ENCODE measurements at places on chromosomes 13 and 19.

DNA sequence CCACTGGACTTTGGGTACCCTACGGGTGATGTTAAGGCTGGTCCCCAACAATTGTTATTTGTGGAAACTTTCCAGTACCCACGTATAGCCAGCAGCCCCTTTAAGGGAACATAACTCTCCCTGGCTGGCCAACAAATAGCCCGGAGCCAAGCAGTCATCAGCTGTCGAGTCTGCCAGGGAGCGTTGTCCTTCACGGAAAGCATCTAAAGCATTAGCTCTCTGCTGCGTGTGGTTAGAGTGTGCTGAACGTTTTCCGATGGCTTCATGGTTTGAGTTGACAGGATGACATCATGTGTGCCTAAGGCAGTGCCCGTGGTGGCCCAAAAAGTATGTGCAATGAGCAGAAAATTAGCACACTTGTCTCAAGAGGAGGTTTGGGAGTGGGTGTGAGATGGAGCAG lies 3.3 kb upstream of the ZNF556 start:
- DNase-seq, result no peak

DNA sequence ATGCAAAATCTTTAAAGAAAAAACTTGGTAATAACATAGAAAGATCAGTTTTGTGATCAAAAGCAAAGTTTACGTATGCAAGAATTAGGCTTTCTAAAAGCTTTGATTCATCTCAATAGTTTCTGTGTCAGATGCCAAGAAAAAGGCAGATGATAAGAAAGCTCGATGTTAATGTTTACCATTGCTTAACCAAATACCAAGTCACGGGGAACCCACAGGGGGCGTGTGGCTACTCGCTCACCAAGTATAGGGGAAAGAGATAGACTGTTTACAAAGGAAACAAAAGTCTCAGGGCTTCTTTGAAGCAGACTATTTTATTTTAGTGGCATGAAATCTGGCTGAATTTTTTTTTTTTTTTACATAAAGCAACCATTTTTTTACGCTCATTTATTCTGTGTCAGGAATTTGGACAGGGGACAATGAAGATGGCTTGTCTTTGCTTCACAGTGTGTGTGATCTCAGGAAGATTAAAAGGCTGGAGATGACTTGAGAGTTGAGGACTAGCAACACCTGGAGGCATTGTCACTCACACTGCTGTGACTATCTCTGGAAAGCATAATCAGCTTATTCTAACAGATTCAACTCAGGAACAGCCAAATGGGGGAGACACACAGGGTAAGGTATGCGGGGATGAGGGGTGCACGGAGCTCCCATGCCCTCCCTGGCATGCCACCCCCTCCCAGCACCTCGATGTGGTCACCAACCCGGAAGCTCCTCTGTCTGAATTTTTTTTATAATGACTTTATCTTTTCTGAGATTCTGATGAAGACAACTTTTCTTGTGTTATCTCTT lies 24.9 kb downstream of the RCBTB1 start:
- peak; percentile 43 for DNase-seq

- DNase-seq, result no peak
Observed at GRCh38 chr19:49758292-49758691, 4.8 kb downstream of the TSKS start.

- DNase-seq, result no peak
Observed at GRCh38 chr13:33051632-33052031, 35.4 kb downstream of the KL start.

GRCh38 chr19:9936326-9937000 lies at the start of gene OLFM2:
OLFM2 (minus strand) TSS chr19:9936515; CDS start chr19:9936366, 149 bp downstream.
- DNase-seq, result peak; percentile 59

GRCh38 chr13:85377783-85378182 lies 421.4 kb downstream of the SLITRK6 start:
- no peak for DNase-seq

Measured in GM20000 (cell line).